ENCODE measurements at places on chromosomes 2 and 18.

GRCh38 chr2:102037681-102038080, 45.9 kb downstream of the IL1R2 start:
- no peak for DNase-seq

GRCh38 chr2:176585791-176586190, 316.5 kb downstream of the MTX2 start:
- DNase-seq = no peak

DNA sequence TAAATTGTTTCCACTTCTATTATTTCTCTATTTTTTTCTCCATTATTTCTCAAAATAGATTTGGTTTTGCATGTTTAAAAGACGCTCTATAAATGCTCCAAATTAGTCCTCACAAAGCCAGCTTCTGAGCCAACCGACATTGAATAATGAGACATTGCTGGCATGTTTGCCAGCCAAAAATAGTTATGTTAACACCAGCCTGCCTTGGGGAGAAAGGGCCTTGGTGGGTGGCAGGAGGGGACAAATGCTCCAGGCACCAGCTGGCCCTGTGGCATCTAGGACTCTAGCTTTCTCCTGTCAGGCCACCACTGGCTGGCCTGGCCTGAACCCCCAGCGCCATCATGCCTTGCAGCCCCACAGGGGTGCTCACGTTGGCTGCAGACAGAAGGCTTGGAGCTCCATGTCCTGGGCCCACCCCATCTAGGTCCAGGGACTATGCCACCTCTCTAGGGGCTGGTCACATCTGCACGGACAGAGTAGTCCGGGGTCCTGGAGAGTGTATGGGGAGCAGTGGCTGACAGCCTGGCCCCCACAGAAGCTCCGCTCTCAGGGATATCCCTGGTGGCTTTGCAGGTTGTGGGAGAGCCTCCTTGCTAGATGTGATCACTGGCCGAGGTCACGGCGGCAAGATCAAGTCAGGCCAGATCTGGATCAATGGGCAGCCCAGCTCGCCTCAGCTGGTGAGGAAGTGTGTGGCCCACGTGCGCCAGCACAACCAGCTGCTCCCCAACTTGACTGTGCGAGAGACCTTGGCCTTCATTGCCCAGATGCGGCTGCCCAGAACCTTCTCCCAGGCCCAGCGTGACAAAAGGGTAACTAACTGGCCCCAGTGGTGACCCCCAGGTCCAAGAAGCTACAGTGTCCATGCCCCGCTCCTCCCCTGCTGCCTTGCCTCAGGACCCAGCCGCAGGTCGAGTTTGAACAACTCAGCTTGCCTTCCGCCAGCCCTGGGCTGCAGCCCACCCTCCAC, 12.5 kb downstream of the ABCG8 start:
- DNase-seq = no peak

DNA sequence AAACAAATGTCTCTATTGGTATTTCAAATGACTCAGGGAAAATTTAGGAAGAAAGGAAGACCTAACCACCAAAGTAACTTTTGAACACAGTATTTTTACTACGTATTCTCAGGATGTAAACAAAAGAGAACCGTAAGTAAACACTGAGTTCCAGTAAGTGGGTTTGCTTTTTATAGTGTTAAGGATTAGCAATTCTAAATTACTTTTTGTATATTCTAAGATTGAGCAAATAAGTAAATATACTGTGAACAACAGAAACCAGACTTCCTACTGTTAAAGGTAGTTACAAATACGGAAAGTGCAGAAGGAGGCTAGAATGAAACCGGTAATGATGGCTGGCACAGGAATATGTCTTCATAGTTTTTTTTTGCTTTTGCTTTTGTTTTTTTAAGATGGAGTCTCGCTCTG, 31.5 kb downstream of the SESTD1 start:
- no peak for DNase-seq

DNA sequence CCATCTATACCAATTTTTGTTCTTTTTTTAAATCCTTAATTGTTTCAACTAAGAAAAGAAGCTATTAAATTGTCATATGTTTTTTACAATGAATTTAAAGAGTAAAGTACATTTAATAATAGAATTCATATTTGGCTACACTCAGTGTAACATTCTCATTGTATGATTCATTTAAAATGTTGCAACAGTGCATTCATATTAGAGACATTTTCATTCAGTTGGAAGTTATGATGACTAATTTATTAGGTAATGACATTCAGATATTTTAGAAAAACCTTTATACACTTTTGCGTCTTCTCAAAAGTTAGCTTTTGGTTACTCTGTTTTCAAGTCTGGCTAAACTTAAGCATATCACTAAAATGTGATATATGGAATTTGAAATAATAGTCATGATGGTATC, 887.5 kb upstream of the NRXN1 start:
- DNase-seq = no peak
